HFFc6 (cell line): ENCODE measurements at places on chromosomes 12 and 14.
A peak's percentile ranks its signal among the peaks of the same experiment; 100 is the strongest.

DNA sequence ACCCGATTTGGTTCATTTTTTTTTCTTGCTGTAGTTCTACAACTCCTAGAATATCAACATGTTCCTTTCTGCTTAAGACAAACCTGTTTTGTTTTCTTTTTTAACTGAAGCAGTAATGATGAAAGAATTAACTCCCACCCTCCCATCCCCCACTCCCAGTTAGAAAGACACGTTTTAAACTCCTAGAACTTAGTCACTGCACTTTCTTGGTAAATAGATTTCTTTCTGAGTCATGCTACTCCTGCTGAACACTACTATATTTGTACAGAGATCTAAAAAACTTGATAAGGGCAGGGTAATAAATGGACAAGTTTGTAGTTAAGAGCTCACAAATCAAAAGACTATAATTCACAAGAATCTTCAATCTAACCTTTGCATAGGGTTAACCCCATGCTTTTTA, 118.9 kb upstream of the PTPRB start:
- peak; percentile 49 for DNase-seq

- DNase-seq = no peak
These were observed 258.4 kb downstream of the AKAP6 start for GRCh38 chr14:32587461-32587860.

GRCh38 chr14:73741386-73741875, 27.2 kb upstream of the PNMA1 start:
- peak; percentile 48 for DNase-seq

DNA sequence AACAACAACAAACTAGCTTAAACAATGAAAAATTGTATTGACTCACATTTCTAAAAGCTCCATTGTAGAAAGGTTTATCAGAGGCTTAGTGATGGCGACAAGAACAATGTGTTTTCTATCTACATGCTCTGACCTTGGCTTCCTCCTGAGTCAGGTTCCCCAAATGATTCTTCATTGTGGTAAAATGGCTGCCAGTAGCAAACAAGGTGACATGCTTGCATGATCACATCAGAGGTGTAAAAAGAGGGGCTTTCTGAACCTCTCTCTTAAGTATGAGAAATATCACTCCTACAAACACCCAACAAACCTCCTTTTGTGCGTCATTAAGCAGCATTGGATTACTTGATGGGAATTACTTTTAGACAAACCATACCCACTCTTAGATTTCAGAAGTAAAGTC, 252.4 kb upstream of the SYT1 start:
- DNase-seq = no peak

- DNase-seq = no peak
These were observed 52.7 kb downstream of the SMOC1 start for GRCh38 chr14:69931960-69932359.

DNA sequence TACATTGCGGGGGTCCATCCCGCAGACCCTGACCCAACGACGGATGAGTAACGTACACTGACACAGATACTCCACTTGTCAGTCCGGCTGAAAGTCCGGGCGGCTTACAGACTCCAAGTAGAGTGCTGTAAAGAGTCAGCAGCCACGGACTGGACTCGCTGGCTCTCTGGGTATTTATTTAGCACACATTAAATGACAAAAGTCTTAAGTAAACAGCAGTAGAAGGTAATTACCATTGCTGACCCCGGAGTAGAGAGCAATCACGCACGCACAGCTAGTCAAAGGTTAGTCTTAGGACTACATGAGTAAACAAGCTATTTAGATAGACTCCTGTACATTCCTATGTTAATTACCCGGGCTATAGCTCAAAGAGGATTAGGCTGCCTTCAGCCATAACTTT, 780.9 kb downstream of the RPS29 start:
- DNase-seq = no peak

GRCh38 chr14:75222208-75222701, 45.8 kb upstream of the TMED10 start:
- DNase-seq = peak; percentile 83

DNA sequence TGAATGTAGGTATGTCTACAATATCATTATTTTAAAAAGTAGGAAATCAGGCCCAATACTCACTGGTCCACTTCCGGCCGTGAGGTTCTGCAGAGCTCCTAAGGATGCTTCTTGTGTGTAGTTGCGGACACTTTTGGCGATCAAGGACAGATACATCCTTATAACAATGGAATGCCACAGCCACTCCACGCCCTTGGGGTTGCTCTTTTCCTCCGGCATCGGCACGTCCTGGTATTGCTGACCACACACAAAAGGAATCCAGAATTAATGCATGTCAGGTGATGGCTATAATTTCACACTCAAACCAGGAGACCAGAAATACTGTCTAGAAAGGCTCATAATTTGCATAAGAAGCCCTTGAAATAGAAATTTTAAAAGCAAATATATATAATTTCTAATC, 65.6 kb upstream of the YARS2 start:
- no peak for DNase-seq

DNA sequence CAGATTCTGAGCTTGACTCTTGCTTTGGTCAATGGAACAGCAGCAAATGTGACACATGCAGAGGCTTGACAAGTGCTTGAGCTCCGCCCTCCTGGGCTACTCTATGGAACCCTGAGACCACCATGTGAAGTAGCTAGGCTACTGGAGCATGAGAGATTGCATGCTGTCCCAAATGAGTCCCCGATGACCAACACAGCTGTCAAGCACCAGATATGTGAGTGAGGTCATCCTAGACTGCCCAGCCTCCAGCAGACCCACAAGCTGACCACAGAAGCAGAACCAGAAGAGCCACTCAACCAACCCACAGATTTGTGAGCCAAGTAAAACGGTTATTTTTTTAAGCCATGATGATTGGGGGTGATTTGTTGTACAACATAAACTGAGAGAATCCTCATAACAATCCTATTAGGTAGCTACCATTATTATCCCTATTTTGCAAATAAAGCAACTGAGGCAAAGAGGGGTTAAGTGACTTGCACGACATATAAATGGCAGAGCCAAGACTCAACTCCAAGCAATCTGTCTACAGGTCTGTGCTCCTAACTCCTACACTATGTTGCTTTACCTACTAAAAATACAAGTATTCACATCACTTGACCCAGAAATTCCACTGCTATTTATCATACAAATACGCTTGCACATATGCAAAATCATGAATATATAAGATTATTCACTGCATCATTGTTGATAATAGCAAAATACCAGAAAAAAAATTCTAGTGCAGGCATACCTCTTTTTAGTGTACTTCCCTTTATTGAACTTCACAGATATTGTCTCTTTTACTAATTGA, 136.2 kb downstream of the NDUFA12 start:
- peak; percentile 2 for DNase-seq

GRCh38 chr12:3263939-3264922, 187.1 kb downstream of the TSPAN9 start:
- no peak for DNase-seq

DNA sequence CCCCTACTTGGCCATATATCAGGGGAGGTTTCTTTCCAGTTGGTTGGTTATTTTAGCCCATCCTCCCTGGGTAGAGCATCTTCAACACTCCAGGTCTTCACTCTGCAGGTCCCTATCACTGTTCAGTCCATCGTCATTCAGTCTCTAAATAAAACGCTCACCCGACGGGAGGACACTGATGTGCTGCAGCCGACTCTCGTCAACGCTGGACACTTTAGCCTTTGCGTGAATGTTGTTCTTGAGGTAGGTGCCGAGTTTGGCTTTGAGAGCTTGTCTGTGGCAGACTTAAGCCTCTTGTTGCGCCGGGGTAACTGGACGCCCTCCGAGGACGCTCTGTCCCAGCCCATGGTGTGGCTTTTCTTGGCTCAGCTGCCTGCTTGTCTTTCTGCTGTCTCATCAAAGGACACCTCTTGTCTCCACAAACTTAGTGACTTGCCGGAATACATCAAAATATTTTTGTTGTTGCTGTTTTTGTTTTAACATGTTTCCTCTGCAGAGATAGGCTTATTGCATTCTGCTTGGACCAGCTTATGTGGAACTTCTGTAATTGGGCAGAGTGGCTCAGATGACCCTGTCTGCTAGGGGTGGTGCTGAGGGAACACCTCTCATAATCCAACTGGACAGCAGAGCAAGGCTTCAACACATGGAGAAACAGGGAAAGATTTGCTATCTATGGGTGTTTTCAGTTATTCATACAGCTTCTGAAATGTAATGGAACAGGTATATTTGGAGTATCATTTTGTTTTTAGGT, 26.5 kb downstream of the TCTN1 start:
- DNase-seq = no peak

- DNase-seq = peak; percentile 95
These were observed 184.4 kb upstream of the SLC38A2 start for GRCh38 chr12:46556819-46557524.

- DNase-seq = peak; percentile 84
These were observed 58.3 kb upstream of the EEA1 start for GRCh38 chr12:92987362-92987761.

DNA sequence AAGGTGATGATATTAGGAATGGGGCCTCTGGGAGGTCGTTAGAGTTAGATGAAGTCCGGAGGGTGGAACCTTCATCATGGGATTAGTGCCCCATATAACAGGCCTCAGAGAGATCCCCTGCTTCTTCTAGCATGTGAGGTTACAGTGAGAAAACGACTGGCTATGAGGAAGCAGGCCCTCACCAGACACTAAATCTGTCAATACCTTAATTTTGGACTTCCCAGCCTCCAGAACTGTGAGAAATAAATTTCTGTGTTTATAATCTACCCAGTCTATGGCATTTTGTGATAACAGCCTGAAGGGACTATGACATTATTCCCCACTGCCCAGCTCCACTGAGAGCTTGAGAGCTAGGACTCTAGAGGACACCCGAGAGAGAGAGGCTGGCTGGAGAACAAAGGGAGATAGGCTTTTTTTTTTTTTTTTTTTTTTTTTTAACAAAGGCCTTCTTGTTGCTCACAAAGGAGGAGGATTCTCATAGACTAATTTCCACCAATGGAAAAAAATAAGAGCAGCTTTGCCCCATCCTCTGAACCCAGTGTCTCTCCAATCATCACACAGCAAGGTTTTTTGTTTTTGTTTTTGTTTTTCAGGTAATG, 87.8 kb upstream of the EEA1 start:
- no peak for DNase-seq

- no peak for DNase-seq
These were observed 9.7 kb downstream of the VRK1 start for GRCh38 chr14:96806836-96807235.

DNA sequence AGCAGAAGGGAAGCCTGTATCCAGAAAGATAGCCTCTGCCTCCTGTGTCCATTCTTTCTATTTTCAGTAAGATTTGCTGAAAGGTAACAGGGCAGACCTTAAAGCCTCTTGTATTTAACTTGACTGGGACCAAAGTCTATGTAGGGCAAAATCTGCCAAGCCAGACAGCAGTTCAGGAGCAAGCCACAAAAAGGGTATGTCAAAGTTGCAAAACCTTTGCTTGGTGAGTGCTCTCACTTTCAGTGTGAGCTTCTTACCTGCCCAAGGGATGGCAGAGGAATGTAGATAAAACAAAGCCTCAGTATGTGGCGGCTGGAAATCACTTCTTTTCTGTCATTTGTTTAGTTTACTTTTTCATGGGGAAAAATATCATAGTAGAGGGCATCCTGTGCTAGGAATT, 63.1 kb downstream of the PLEKHG7 start:
- no peak for DNase-seq

DNA sequence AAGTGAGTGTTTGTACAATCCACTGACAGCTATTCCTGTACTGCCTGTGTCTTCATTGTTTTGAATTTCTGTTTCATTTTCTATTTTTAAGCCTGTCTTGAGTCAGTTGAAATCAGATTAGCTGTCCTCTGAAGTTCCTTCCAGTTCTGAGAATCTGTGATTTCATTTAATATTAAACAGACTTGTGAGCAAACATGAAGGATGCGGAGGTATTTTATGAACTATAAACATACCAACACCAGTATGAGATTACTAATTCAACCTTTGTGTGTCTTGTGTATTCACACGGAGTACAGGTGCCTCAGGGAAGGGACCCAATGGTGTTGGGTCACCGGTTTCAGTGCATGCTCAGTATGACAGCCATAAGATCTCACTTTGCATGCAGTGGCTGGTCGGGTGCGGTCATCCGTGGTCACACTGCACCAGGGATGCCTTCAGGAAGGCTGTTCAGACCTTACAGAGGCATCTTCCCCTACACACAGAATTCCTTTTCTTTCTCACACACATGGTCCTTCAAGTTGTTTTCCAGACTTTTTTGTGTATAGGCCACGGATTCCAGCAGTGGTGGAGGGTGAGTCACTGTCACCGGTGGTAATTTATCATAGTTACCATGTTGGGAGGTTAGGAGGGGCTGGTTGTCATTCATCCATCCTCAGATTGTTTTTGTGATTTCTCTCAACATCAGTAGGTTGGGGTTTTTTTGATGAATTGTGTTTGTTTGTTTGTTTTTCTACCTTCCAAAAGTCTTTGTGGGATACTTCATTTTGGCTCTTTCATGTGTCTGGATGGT, 103.0 kb upstream of the SFSWAP start:
- DNase-seq = no peak

DNA sequence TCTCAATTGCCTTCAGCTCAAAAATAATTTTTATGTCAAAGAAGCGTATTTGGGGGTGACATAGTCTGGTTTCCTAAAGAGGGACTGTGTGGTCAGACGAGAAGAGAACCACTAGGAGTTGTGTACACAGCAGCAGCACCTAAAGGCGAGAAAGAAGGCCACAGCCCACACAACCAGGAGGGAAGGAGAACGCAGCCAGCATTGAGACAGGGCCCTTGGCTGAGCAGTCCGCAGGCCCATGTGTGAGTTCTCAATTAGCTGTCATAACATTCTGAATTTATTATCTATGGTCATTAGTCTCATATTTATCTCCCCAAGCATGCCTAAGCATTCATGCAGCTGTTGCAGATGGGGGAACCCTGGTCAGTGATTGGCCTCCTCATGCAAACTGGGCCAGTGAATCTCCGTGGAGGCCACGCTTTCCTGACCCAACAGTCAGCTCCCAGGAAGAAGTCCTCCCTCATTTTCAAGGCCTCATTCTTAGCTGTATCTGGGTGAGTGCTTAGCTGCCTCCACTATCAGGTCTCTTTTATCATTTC, 81.2 kb upstream of the ATF7IP start:
- no peak for DNase-seq

DNA sequence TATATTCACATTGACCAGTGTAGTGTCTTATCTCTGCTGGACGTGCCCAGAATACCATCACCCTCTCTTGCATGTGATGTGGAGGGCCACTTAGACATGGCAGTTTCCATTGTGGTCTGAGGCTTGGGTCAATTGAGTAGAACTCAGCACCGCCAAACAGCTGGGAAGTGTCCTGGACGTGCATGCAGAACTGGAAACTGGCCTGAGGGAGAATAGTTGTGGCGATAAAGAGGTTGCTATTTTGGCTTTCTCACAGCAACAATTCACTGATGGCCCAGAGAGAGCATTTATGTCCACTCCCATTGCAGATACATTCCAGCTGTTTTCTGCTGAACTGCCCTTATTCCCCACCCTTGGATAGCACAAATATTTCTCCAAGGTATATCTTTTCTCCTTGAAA, 210.1 kb upstream of the DAAM1 start:
- no peak for DNase-seq

DNA sequence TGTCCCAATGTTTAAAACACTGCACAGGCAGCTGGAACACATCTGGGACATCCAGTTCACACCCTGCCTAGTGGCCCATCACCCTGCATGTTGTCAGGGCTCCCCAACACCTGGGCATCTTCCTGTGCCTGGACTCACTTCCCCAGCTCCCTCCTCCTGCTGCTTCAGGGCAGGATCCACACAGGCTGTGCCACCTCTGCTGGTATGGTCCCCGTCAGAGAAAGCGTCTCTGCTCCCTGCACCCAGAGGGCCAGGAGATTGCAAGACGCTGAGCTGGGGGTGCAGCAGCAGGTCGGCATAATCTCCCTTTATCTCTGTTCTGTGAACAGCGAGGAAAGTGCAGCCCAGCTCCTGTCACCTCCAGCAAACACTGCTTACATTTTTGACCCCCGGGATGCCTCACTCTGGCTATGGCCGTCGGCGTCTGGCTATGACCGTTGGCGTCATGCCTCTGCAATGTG, 124.3 kb downstream of the ADGRD1 start:
- DNase-seq = no peak
